NCI-H526 (cell line): ENCODE measurements at places on chromosomes 13 and 19.

GRCh38 chr19:8831832-8832131 is 322 bp downstream of the ZNF558 start:
- peak; percentile 40 for DNase-seq

- DNase-seq, result no peak
These were observed 20.4 kb downstream of the MPND start for GRCh38 chr19:4363571-4364304.

GRCh38 chr19:50722201-50723013 is 757 bp upstream of the CLEC11A start:
- DNase-seq, result no peak

DNA sequence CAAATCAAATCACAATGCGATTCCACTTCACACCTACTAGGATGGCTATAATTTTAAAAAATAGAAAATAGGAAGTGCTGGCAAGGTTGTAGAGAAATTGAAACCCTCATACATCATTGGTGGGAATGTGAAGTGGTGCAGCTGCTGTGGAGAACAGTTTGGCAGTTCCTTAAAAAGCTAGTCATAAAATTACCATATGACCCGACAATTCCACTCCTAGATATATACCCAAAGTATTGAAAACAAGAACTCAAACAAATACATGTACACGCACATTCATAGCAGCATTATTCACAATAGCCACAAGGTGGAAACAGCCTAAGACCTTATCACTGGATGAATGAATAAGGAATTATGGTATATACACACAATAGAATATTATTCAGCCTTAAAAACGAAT is 12.0 kb downstream of the HMGB1 start:
- DNase-seq, result no peak

- peak; percentile 36 for DNase-seq
These were observed 603 bp downstream of the ZC3H13 start for GRCh38 chr13:46051968-46052318.

GRCh38 chr13:72884101-72884500 is 102.2 kb downstream of the PIBF1 start:
- no peak for DNase-seq

DNA sequence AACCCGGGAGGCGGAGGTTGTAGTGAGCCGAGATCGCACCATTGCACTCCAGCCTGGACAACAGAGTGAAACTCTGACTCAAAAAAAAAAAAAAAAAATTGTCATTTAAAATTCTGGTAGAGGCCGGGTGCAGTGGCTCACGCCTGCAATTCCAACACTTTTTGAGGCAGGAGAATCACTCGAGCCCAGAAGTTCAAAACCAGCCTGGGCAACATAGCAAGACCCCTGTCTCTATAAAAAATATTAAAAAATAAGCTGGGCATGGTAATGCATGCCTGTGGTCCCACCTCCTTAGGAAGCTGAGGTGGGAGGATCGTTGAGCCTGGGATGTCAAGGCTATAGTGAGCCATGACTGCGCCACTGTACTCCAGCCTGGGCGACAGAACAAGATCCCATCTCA is 6.2 kb downstream of the NUCB1 start:
- no peak for DNase-seq

GRCh38 chr19:38799104-38799503 is 10.1 kb downstream of the LGALS7B start:
- DNase-seq, result no peak

- DNase-seq, result no peak
These were observed 1.8 kb upstream of the CTXN1 start for GRCh38 chr19:7927605-7928333.

DNA sequence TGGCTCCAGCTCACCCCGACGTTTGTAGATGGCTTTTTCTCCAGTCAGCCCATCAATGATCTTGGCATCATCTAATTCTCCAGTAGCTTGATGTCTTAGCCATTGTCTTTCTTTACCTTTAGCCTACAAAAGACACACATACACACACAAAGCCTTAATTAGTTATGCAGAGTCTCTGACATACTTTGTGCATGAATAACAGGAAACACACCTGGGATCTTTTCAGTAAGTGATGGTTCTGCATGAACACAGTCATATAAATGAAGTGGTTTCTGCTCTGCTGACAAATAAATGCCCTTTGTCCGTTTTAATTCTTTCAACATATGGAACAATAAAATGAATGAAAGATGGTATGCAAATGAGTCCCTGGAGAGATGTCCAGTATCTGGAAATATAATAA is 133.3 kb downstream of the RGCC start:
- DNase-seq, result peak; percentile 26

DNA sequence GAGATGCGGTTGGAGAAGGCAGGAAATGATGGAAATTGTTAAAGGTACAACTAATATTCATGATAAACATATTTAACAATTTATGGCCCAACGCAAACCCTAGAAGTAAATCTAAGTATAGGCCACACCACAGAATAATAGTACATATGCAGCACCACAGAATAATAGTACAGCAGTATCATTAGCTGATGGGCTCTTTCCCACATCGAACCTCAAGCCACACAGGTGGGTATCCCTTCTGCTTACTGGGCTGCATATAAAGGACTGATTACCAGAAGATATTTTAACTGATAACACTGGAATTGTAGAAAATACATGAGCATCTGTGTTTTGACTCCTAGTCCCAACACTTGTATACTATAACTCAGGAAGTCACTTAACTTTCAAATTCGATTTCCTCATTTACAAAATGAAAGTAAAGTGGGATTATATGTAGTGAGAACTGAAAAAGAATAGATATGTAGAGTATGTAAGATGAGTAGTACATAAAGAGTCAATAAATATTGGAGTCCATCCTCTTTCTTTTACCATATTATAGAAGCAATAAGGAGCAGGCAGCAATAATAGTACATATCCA is 91.5 kb downstream of the TSC22D1 start:
- DNase-seq, result no peak

DNA sequence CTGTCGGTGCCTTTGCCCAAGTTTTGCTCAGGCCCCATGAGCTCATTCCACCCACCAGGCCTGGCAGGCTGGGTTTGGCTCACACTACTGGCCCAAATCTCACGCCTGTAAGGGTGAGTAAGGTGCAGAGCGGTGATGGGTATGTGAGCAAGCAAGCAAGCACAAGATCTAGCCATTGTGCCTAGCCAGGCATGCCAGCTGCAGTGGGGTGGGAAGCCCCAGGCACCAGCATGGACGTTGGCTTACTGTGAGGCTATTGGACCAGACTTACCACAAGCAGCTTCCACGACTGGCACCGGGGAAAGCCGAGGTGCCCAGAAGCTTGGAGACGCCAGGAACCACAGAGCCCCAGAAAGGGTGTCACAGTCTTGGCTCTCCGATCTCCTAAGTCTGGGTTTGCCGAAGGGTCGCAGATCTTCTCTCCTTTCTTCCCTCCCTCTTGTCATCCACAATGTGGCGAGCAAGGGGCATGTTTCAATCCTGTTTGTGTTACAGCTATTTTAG is 2659.4 kb upstream of the PCDH20 start:
- peak; percentile 35 for DNase-seq

GRCh38 chr13:65275108-65275507 is 1955.0 kb downstream of the PCDH9 start:
- DNase-seq, result no peak

- no peak for DNase-seq
These were observed 19.6 kb downstream of the SUPT20H start for GRCh38 chr13:37039896-37040295.

- DNase-seq, result peak; percentile 21
These were observed 4.0 kb downstream of the EMP3 start for GRCh38 chr19:48329167-48329891.

DNA sequence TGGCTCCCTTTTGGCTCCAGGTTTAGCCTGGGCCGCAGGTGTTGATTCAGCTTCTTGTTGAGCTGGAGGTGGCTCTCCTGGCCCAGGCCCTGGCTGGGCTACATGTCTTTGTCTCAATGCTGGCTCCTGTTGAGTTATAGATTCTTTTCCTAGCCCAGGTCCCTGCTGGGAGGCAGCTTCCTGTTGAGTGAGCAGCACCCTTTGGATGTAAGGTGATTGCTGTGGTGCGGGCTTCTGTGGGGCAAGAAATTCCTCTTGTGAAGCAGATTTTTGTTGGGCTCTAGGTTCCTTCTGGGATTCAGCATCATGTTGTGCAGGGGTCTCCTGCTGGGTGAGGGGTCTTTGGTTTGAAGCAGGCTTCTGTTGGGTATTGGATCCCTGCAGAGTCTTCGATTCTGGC is 545 bp downstream of the LIPE start:
- DNase-seq, result peak; percentile 22

DNA sequence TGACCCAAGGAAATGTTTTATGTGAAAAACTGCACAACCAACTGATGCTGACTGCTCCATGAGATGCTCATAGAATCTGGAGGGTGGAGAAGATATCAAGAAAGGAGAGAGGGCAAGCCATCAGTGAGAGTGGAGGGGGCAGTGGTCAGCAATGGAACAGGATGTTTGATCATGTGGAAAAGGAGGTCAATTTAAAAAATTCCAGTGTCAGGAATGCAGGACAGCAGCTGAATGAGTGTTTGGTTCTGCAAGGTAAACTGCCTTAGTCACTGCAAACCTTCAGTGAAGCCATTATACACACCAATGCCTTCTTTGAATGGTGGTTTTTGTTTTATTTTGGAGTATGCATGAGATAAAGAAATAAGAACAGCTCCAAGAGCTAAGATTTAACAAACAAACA is 121.5 kb downstream of the FGF14 start:
- no peak for DNase-seq

- no peak for DNase-seq
These were observed 80.5 kb downstream of the MBNL2 start for GRCh38 chr13:97302611-97303010.

- DNase-seq, result no peak
These were observed 110.8 kb downstream of the ESD start for GRCh38 chr13:46686171-46686570.

DNA sequence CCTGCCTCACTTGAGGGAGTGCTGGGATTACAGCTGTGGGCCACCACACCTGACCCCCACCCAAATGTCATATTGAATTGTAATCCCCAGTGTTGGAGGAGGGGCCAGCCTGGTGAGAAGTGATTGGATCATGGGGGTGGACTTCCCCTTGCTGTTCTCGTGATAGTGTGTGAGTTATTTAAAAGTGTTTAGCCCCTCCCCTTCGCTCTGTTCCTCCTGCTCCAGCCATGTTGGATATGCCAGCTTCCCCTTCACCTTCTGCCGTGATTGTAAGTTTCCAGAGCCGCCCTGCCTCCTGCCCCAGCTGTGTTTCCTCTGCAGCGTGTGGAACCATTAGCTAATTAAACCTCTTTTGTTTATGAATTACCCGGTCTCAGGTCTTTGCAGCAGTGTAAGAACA is 13.7 kb downstream of the CHAMP1 start:
- DNase-seq, result no peak

DNA sequence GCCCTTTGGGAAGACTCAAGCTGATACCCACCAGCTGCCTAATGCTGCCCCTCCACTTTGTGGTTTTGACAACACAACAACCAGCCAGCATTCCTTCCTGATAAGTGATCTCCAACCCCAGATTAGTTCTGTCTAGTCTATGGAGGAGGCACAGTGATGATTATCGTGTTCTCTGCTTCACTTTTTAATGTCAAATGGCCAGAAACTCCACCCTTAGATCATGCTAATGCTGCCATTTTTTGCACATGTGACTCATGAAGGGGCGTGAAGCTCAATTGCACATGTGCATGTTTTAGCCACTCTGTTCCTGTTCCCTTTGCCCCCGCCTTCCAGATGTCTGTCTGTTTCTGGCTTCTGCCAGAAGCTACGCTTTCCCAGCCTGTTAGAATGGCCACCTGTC is 199.8 kb downstream of the COG6 start:
- DNase-seq, result no peak

GRCh38 chr13:48043789-48044503 is 6.4 kb downstream of the NUDT15 start:
- no peak for DNase-seq

DNA sequence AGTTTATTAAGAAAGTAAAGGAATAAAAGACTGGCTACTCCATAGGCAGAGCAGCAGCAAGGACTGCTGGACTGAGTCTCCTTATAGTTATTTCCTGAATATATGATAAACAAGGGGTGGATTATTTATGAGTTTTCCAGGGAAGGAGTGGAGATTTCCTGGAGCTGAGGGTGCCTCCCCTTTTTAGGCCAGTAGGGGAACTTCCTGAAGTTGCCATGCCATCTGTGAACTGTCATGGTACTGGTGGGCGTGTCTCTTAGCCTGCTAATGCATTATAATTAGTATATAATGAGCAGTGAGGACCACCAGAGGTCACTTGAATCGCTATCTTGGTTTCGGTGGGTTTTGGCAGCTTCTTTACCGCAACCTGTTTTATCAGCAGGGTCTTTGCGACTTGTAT is 13.5 kb downstream of the ZSCAN5A start:
- no peak for DNase-seq

DNA sequence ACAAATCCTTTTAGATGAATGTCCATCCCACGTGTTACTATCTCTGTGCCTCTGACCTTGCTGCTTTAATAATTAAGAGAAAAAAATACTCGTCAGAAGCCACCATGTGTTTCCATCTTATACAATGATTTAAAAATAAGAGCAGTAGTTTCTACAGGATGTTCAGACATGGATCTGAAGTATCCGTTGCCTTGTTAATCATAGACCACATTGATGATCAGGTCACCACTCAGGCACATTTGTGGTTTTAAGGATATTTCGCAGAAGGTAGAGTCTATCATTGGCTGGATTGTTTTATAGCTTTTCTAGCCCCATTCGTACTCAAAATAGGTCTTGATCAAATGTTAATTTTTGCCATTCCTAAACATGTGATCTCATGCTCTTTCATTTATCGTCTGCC is 710.0 kb upstream of the ARGLU1 start:
- DNase-seq, result no peak
